ENCODE measurements at places on chromosomes 13 and 19.

DNA sequence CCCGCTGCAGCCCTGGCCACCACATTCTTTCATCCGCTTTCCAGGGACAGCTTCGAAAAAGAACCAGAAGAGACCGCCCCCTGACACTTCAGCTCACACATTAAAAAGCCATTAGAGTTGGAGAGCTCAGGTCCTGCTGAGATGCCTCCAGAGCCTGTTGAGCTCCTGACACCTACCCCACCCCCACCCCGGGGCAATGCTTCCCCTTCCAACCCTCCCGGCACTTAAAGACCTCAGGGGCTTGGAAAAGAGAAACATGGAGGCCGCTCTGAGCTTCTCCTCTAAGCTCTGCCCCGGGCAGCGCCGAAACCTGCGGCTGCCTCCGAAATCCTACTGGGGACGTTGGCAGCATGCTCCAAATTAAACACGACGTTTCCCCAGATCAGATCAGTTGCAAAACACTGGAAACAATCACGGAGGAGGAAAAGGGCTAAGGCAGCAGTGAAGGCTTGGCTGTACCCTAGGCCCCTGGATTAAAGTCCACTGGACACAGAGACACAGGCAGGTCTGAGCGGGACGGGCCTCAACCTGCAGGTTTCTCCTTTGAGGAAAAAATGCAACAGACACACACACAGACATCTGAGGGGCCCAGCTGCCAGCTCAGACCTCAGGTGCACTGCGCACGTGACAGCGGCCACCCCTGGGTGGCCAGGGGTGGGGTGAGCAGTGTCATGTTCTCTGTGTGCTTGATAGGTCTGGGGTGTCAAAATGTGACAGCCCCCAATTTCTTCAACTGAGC lies 9.6 kb downstream of the SH3GL1 start:
- DNase-seq = no peak

DNA sequence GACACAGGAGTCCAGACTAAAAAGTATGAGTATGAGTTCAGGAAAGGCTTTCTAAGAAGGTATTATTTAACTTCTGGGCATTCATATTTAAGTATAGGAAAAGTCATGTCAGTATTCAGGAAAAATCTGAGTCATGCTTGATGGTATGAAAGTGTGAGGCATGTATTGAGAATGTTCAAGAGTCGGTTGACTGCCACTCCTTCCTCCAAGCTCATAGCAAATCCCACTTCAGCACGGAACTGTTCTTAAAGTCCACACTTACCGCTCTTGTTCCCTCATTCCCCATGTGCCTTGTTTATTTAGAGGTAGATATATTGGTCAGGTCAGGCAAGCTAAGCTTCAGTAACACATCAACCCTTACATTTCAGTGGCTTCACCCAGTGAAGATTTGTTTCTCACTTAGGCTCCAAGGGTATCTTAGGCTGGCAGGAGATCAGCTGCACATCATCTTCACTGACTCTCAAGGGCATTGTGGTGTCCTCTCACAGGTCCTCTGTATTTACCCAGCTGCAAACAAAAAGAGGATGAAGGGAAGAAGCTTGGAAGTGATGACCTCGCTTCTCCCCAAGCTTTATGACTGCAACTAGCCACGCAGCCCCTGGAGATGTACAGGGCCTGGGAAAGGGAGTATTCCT lies 1189.2 kb downstream of the EFNB2 start:
- no peak for DNase-seq

GRCh38 chr19:38875656-38876395 lies 2.2 kb downstream of the RINL start:
- DNase-seq = no peak

DNA sequence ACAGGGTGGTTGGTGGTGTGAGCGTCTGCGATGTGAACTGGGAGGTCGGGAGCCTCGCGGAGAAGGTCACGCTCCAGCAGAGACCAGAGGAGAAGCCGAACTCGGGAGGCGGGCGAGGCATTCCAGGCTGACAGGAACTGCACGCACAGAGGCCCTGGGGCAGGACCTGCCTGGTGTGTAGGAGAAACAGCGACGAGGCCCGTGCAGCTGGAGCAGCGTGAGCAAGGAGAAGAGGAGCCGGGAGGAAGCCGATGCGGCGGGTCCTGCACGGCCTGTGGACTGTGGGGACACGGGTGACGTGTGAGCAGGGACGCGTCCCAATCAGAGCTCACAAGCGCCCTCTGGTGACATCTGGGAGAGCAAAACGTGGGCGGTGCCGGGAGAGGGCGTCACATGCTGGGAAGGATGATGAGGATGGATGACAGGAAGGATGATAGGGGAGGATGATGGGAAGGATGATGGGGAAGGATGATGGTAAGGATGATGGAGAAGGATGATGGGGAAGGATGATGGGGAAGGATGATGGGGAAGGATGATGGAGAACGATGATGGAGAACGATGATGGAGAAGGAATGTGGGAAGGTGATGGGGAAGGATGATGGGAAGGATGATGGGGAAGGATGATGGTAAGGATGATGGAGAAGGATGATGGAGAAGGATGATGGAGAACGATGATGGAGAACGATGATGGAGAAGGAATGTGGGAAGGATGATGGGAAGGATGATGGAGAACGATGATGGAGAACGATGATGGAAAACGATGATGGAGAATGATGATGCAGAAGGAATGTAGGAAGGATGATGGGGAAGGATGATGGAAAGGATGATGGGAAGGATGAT lies 16.1 kb upstream of the MADCAM1 start:
- no peak for DNase-seq

DNA sequence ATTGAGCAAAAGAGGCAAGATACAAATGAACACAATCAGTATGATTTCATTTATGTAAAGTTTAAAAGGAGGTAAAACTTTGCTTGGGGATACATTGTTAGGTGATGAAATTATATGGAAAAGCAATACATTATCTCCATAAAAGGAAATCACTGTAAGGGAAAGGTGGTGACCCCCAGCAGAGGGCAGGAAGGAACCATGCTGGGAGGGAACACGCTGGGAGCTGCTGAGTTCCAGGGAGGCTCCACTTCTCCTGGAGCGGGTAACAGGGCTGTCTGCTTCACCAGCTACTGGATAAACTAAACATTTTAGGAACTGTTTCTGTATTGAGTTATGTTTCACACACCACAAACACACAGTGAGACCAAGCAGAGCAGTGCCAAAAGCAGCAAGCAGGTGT lies 91.2 kb downstream of the KATNAL1 start:
- no peak for DNase-seq

GRCh38 chr13:108166078-108166477 lies 49.3 kb downstream of the LIG4 start:
- DNase-seq = no peak

GRCh38 chr19:1999856-2000515 lies 15.5 kb downstream of the BTBD2 start:
- no peak for DNase-seq

DNA sequence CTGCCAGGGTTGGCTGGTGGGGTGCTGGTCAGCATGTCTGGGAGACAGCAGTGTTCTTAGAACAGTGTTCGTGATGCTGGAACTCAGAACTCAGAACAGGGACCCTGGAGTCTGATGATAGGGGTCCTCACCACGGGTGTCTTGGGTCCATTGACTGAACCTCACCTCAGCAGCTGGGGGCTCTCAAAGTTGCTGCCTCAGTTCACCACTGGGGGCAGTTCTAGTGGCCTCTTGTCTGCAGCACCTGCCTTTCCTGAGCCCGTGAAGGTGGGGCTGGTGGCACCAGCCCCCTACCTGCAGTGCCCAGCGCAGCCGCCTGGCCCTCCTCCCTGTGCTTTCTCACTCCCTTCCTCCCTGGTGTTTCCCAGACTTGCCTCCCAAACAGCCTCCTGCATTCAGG lies 28.5 kb downstream of the SAFB start:
- no peak for DNase-seq

DNA sequence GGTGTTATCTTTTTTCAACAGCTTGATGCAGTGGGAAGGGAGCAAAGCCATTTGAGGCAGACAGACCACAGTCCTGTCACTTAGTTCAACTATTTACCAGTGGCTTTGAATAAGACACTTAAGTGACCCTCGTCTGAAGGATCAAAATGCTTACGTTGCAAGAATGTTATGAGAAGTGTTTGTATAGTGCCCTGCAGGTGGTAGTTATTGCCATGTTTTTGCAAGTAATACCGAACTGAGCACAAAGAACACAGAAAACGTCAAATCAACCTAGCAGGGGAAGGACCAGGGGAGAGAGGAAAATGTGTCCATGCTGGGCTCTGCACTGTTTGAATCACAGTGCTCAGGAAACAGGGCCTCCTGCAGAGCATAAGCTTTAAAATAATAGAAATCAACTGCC lies 2.8 kb downstream of the SOHLH2 start:
- DNase-seq = no peak

GRCh38 chr13:28678809-28679208 lies 19.9 kb downstream of the POMP start:
- no peak for DNase-seq

DNA sequence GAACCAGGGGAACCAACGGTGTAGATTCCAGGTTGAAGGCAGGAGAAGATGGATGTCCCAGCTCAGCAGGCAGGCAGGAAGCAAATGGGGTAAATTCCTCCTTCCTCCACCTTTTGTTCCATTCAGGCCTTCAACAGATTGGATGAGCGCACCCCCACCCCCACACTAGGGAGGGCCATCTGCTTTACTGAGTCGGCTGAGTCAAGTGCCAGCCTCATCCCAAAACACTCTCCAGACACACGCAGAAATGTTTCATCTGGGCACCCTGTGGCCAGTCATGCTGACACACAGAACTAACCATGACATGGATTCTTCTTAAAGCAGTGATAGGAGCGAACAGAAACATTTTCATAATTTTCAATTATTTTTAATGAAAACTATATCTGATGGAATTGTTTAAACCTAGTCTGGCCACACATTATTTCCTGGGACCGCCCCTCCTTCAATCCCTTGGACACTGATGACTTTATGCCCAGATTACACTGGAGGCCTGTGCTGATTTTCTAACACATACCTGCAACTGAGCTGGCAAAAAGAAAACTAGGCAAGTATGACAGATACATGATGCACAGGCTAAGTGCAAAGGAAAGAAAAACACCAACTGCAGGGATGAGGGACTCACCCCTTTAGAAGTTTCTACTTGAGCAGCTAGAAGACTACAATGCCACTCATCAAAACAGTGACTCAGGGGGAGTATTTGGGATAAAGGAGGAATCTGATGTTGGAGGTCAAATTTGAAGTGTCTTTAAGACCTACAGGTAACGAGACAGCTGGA lies 154.2 kb downstream of the TNFRSF19 start:
- no peak for DNase-seq

GRCh38 chr19:11044431-11044830 lies 44.8 kb upstream of the LDLR start:
- DNase-seq = no peak

DNA sequence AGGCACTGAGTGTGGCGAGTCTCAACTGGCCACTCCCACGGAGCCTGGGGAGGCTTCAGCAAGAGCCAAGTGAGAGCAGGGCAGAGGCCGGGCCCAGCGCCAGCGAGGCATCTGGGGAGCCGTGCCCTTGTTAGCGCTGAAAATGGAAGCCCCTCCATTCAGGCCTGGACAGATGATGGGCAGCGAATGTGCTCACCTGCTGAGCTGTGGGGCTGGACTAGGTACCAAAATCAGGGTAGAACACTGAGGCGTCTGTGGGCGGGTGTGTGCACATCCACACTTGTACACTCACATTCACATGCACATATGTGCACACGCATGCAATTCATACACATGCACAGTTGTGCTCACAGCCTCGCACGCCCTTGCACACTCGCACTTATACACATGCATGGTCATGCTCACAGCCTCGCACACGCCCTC lies 20.7 kb downstream of the NAXD start:
- no peak for DNase-seq

DNA sequence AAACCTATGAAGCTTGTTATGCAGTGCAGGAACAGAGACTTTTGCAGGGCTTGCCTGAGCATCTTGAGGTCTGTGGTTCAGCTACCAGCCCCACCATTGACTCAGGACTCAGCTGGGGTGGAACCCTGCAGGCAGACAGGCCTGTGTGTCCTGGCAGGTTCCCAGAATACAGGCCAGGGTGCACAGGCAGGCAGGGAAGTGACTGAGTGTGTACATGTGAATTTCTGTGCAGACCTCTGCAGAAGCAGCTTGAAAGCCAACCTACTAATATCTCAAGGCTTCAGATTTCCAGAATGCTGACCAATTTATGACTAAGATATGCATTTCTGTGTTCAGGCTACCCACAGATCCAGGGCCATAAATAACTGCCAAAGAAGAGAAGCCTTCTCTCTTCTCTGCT lies 254.4 kb downstream of the DLEU7 start:
- no peak for DNase-seq
